Right cardiac atrium (tissue), 5 donors: ENCODE measurements at places on chromosomes 6 and 20. TPM values are rescaled to one million over a fixed set of nuclear protein-coding genes. Genes with fewer than 3 reads are reported as not detected.

TFAP2A gene
- 1.1 TPM for total RNA-seq

SLC26A8 gene
- not detected for total RNA-seq

HSPA1L gene
- total RNA-seq = 1.9 TPM

PKIB gene
- total RNA-seq = 0.57 TPM

HCK gene
- total RNA-seq = 5.1 TPM

NNAT gene
- 1.1 TPM for total RNA-seq

EYA4 gene
- total RNA-seq = 15.7 TPM

KCNK16 gene
- not detected for total RNA-seq

HLA-DOA gene
- 1.3 TPM for total RNA-seq

C4A gene
- total RNA-seq = 91.0 TPM

PCED1A gene
- 13.7 TPM for total RNA-seq

HMGA1 gene
- 35.5 TPM for total RNA-seq

KCNK5 gene
- 1.9 TPM for total RNA-seq

MYO6 gene
- 7.3 TPM for total RNA-seq

OPRM1 gene
- not detected for total RNA-seq

CALHM6 gene
- 3.0 TPM for total RNA-seq

PDE10A gene
- total RNA-seq = 4.2 TPM

GTF2H4 gene
- 22.4 TPM for total RNA-seq

MGME1 gene
- total RNA-seq = 11.2 TPM
